ENCODE measurements at places on chromosomes 13 and 19. TPM values are rescaled to one million over a fixed set of nuclear protein-coding genes. Genes with fewer than 3 reads are reported as not detected.
A peak's percentile ranks its signal among the peaks of the same experiment; 100 is the strongest.

DNA sequence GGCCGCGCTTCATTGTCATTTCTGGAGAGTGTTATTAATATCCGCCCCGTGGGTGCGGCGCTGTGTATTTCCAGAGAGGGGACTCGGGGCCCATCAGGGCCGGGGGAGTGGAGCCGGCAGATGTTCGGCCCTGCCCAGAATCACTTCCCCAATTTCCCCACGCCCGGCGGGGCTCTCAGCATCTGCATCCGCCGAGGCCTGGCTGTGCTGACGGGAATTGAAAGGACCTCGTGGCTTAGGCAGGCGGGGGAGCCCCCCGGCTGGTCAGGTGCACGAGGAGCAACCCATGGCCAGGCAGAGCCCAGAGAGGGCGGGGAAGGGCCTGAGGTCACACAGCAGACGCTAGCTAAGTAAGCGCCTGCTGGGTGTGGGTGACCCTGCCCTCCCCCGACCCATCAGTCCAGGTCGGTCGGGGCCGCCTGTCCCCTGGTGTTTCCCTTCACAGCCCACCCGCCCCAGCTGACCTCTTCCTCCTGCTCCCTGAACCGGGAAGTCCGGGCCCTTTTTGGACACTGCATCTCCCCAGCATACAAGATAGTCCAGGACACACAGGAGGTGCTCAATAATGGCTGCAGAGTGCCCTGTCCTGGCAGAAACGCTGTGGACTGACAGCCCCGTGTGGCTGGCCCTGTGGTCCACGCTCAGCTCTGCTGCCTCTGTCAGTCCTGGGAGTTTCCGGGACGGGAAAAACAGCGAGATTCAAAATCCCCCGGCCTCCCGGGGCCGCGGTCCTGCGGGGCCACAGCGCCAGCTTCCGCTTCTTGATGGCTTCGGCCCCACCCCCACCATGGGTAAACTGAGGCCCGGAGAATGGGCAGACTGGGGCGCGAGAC lies 22.1 kb downstream of the ARID3A start:
- no peak for DNase-seq

GRCh38 chr13:35496761-35497386 lies 20.4 kb upstream of the MAB21L1 start:
- no peak for DNase-seq

DNA sequence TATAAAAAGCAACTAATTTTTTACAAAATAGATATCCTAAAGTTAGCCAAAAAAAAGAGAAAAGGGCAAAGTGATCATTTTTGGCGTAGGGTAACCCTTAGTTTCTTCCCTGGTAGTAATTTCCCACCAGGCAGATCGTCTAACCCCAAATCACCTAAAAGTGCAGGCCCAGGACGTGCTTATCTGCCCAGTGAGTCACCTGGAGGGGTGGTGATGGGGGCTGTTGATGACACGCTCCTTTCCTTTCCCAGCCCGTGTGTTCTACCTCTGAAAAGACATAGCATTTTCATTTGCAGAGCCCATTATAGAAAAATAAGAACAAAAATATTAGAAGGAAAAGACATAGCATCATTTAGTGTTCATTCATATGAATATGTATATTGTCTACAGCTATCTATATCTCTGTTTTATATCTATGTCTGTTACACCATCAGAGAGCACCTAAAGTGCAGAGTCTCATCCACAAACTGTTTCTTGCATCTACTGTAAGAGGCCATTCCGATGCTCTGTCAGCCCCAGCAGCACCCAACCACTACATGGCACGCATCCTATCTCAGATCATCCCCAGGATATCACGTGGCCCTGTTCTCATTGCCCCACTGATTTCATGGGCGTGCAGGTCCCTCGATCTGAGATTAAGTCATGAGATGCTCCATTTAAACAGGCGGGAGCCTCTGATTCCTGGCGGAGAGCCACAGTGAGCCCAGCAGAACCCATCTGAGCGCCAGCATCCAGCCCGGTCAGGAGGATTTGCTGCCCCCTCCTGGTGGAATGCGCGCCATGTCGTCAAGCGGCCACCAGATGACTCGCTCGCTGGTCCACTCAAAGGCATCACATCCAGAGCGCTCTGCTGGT lies 8.5 kb upstream of the LILRB3 start:
- DNase-seq, result peak; percentile 31

DNA sequence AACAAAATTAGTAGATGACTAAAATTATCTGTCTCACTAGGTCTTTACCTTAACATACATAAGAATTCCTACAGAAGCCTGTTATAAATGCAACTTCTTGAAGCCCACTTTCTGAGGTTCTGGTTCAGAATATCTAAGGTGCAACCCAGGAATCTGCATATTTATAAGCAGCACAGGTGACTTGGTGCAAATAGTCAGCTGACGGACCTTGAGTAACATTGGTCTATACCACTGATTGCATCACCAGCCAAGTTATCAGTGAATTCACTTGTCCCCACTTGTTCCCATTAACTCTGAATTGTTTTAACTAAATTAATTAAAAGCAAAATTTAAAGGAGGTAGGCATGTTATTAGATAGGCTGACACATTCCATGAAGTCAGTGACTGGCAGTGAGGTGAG lies 109.9 kb downstream of the FRY start:
- no peak for DNase-seq

GRCh38 chr13:36959456-36960116 lies 39.5 kb upstream of the SMAD9 start:
- no peak for DNase-seq

DNA sequence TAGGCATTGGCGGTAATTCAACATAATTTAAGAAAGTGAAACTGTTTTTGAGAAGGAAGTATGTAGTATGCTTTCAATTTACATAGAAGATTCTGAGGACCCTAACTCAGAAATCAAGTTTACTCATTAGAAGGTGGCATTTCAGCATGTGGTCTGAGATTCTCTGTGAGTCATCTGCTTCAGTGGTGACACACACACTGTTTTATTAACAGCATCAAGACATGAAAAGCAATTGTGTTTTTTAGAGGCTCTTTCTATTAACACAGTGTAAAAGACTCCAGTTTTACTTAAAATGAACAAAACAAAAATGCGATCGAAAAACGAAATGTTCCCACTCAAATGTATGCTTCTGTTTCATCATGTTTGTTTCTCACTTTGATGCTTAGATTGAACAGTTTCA lies 802.1 kb upstream of the SLITRK6 start:
- peak; percentile 34 for DNase-seq

- DNase-seq, result no peak
These were observed 63.2 kb downstream of the F2RL3 start for GRCh38 chr19:16952046-16952445.

DNA sequence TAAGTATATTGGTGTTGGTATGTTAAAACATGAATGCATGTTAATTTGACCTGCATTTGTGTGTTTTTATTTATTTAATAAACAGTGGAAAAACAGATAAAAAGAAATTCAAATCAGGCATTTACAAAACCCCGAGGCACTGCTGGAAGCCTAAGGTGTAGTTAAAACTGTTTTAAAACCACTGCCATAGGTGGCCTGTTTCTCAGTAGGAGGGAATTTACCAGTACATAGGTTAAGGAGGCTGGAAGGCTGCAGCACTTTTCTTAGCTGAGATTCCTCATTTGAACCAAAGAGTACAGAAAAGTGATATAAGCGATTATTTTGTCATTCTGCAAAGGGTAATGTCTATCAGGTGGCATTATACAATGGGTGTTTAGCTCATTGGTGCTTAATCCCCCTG lies 99.6 kb downstream of the PAN3 start:
- no peak for DNase-seq

DNA sequence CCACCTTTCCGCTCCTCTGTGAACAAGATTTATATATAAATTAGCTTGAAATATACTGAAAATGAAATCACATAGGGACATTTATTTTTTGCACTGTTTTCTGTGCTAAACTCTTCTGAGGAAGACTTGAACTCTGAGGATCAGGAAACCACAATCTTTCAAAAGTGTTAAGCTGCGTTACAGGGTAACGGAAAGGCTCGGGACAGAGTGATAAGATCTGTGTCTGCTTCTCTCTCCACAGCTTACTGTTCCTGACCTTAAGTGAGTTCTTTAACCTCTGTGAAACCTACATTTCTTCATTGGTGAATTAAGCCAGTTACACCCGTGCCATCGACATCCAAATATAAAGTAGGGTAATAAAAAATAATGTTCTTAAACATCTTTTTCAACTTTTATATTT lies 38.9 kb downstream of the DACH1 start:
- DNase-seq, result no peak

DNA sequence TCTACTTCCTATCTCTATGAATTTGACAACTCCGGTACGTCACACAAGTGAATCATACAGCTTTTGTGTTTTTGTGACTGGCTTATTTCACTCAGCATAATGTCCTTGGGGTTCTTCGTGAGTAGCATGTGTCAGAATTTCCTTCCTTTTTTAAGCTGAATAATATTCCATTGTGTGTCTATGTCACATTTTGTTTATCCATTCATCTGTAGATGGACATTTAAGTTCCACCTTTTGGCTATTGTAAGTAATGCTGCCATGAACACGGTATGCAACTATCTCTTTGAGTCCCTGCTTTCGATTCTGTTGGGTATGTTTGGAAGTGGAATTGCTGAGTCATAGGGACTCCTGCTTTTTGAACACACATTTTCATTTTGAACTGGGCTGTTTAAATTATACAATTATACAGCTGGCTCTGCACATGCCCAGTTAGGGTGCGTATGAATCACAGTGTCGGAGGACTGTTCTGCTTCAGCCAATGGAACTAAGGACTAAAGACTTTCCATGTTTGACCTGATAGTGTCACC lies 43.0 kb upstream of the C13orf42 start:
- DNase-seq, result peak; percentile 64

DNA sequence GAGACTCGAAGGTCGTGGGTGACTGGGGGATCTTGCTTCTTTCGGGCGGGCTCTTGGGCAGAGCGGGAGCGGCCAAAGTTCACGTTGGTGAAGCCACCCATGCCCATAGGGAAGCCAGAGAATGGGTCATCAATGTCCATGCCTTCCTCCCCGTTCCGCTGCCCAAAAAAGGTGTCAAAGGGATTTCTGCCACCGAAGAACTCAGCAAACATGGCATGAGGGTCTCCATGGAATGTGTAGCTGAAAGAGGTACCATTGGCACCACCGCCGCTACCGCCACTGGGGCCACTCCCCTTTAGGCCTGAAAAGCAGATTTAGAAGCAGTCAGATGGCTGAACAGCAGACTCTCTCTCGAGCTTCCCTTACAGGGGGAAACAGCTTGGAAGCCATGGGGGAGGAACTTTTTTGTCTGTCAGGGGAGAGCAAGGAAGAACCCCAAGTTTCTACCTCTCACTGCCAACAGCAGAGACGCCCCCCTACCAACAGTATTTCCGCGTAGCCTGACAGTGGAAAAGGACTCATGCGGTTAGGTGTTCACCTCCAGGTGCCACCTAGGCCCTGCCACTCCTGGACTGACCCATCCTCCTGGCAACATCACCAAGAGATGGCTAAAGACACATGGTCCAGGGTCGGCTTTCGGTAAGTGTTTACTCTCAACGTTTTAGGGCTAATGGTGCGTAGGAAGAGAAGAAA lies 1.3 kb downstream of the DNAJB1 start:
- DNase-seq, result no peak

- DNase-seq, result no peak
These were observed 427.9 kb downstream of the ZNF536 start for GRCh38 chr19:30799865-30800755.

GRCh38 chr13:100275746-100276145 lies 186.9 kb downstream of the PCCA start:
- no peak for DNase-seq

GRCh38 chr19:47179653-47180310 lies 49.1 kb downstream of the SAE1 start:
- DNase-seq, result no peak

DNA sequence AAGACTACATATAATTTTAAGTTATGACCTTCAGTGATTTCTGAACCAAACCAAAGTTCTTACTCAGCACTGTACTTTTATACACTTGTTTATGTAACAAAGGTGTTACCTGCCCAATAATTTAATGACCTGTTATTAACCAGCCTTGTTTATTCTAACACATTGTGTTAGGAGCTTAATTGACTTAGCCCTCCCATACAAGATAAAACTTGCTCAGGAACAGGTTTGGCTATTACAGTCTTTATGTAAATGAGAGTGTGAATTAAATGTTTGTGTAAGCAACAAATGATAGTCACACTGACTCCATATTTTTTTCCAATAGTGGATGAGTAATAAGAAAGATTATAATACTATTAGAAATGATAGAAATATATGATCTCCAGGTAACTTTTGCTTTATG lies 51.8 kb upstream of the MYCBP2 start:
- no peak for DNase-seq

GRCh38 chr19:54608792-54609191 lies 15.4 kb downstream of the LILRA1 start:
- DNase-seq, result no peak

DNA sequence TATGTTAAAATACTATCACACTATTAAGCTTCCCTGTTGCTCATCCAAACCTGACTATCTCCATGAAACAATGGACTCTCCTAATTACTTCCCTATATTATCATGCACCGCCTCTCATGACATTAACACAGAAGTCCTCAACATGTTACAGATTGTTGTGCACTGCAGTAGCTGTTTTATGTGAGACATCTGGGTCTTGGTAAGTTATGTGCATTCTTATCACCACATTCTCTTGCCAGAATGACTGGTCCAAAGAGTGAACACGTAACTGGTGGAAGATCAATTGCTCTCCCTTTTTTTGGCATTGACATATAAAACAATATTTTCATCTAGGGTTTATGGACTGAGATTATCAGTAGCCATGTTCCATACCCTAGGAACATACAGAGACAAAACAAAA lies 59.4 kb downstream of the POSTN start:
- no peak for DNase-seq

DNA sequence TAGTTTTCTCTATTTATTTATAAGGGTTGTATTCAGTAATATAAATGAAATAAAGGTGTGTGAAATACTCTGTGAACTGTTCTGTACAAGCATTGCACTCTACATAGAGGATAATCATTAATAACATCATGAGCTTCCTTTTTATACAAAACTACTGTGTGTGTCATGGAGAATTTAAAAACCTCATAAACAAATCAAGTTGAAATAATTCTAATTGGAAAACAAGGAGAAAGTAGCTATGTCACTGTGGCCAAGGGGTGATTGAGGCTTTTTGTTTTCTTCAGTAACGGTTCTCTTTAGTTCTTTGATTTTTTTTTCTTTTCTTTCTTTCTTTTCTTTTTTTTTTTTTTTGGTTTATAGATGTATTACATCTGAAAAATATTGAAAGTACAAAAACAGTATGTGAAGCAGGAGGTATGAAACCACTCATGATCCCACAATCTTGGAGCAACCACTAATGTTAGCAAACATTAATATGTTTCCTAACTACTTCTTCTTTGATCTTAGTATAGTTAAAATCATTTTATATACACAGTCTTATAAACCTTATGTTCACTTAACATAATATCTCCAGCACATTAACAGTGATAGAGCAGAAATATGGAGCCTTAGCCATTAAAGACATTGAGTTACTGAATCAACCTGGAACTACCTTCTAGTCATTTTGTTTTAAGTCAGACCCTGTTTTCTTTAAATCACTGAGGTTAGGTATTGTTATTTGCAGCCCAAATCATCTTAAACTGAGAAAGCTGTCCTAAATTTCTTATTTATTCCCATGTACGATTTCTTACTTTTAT lies 45.4 kb downstream of the WDFY2 start:
- no peak for DNase-seq

Gene PCDH20
- 0.14 TPM for total RNA-seq

Gene COL4A1
- 2,489 TPM for total RNA-seq

Gene ZNF737
- total RNA-seq, result 13.7 TPM
